Renal cortical epithelial cell (primary cell): ENCODE measurements at places on chromosomes 16 and 17.
A peak's percentile ranks its signal among the peaks of the same experiment; 100 is the strongest.

- no peak for DNase-seq
Measured at GRCh38 chr16:83732536-83732935, 75.2 kb upstream of the HSBP1 start.

GRCh38 chr17:46061435-46061834, 62.4 kb downstream of the STH start:
- peak; percentile 39 for DNase-seq

DNA sequence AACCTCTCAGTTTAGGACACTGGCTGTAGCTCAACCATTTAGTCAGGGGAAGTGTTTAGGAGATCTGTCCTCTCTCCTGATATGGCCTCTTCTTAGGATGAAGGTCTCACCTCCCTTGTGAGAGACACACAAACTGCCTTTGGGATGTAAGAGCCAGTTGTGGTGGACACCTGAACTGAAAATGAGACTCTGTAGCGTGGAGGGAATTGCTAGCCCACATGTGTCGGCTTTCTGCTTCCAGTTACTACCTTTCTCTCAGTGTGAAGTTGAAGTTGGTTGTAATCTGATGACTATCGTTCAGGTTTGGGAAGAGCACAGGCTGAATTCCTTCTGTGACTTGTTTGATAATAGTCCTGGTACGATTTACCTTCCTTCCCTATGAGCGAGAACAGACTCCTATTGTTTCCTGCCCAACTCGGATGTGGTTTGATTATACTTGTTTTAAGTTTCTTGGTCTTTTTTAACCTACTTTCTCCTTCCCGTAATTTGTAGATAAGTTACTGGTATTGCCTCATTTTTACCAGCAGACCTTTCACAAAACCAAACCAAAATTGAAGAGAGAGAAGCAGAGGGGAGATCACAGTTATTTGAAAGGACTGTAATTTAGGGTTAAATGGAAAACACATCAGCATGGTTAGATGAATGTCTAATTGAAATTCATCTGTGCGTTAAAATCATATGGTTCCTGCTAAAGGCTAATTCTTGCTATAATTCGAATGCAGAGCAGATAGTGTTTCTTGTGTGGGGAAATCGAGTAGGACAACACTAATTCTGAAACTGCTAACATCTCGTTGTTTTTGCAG, 43.2 kb downstream of the CLEC16A start:
- DNase-seq = no peak

DNA sequence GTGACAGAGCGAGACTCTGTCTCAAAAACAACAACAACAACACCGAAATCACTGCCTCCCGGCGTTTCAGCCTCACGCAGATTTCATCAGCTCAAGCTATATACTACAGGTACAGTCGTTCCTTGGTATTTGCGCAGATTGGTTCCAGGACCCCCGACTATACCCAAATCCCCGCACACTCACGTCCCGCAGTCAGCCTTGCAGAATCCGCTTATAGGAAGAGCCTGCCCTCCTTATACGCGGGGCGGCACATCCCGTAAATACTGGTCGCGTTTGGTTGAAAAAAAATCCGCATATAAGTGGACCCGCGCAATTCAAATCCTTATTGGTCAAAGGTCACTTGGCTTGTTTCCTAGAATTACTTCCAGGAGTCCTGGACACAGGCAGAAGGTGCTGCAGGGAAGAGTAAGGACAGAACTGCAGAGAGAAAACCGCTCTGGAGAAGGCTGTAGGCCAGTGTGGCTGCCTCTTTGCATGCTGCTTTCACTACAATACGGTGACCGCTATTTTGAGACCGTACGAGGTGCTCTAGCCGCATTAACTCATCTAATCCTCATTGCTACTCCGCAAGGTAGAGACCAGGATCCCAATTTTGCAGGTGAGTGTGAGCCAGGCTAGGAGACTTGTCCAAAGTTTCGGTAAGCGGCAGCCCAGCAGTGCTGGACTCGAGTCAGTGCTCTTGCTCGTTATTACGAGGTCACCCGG, 718 bp downstream of the NDUFAB1 start:
- peak; percentile 19 for DNase-seq

GRCh38 chr16:85451641-85452363, 161.3 kb upstream of the GSE1 start:
- DNase-seq = no peak

DNA sequence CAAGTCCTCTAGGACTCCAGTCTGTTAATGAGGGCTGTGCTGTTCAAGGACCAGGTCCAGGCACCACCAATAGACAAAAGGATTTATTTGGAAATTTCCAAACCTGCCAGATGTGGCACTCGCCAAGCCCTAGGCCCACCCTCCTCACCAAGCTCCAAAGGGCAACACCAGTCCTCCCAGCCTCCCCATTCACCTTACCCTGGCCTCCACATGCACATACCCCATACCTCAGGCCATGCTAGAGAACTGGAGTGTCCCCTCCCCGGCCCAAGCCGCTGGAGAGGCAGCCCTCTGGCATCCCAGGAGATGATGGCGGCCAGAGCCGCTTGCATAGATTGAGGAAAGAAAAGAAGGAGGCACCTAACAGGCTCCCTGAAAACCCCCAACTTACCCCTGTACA, 4.6 kb upstream of the FTSJ3 start:
- DNase-seq = no peak

GRCh38 chr17:82808921-82809905, 30.6 kb downstream of the ZNF750 start:
- no peak for DNase-seq

- no peak for DNase-seq
Measured at GRCh38 chr17:62064791-62065563, at the start of gene MED13. MED13 (minus strand) TSS chr17:62065278; CDS start chr17:62065205, 73 bp downstream.

DNA sequence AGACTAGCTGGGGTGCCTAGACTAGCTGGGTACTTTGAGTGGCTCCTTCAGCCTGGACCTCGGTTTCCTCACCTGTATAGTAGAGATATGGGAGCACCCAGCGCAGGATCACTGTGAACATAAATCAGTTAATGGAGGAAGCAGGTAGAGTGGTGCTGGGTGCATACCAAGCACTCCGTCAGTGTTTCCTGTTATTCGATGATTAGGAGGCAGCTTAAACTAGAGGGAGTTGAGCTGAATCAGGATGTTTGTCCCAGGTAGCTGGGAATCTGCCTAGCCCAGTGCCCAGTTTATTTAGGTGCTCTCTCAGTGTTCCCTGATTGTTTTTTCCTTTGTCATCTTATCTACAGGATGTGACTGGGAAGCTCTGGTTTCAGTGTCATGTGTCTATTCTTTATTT, 8.4 kb upstream of the TMEM235 start:
- DNase-seq = no peak

- no peak for DNase-seq
Measured at GRCh38 chr16:23128056-23128455, 21.2 kb downstream of the USP31 start.

- no peak for DNase-seq
Measured at GRCh38 chr16:15732416-15732815, 82.4 kb downstream of the NDE1 start.

DNA sequence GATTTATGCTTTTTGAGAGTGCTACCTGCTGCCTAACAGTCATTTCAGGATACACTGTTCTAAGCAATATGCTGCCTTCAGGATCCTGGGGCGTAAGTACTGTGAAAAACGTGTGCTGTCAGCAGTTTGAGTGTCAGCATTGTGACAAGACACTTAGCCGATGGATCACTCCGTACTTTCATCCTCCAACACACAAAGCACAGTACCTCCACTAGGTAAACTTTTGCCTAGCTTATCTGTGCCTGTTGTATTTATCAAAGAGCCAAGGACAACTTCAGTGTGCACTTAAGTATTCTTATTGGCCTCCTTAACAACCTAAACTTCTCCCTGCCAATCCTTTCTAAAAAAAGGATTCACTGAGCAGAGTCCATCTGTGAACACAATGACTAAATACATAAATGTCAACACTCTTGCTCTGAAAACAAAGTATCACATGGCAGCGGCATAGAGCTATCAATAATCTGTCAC, 33.8 kb upstream of the PHLPP2 start:
- no peak for DNase-seq

DNA sequence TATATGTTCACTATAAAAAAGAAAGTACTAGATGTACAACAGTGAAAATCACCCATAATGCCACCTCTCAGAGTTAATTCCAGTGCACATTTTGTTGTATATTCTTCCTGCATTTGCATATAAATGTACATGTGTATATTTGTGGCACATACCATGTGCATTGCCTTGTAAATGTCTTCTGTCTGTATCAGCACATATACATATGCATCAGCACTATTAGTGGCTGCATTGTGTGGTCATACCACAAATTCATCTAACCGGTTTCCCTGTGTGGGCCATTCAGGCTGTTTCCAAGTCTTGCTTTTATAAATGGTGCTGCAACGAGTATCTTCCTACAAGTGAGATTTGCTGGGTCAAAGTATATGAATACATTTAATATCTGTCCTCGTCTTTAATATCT, 6.5 kb downstream of the KSR1 start:
- no peak for DNase-seq

DNA sequence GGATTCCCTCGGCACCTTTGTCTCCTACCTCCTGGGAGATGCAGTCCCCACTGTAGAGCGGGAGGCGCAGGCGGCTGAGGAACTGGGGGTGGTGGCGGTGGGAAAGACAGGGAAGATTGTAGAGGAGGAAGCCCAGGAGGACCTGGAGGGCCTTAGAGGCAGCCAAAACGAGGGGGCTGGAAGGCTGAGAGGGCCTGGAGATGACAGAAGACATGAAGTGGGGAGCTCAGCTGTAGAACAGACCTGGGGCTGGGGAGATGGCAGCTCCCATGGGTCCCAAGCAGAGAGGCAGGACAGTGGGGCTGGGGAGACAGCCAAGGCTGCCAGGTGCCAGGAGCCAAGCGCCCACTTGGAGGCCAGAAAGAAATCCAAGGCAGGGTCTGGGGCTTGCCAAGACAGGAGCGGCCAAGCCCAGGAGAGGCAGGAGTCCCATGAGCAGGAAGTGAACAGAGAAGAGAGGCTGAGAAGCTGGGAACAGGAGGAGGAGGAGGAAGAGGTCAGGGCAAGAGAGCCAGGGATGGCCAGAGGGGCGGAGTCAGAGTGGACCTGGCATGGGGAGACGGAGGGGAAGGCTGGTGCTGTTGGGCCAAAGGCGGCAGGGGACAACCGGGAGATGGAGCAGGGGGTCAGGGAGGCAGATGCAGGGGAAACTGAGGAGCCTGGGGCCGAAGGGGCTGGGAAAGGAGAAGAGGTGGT, 803 bp downstream of the APOBR start:
- DNase-seq = no peak

- DNase-seq = no peak
Measured at GRCh38 chr17:5897275-5897911, 172.8 kb upstream of the WSCD1 start.

DNA sequence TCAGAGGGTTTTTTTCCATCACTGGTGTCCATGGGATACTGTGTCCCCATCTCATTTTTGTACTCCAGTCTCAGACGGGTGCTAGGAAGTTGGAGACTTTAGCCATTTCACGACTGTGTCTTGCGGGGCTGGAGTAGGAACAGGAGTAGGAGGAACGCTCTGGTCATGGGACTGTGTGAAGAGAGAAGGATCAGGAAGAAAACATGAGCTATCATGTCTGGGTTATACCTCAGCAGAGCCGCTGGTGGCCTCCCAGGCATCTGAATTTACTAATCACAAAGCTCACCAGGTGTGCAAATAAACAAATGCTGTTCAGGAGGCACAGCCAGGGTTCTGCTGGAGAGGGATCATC, 225.4 kb downstream of the SEC14L1 start:
- no peak for DNase-seq

- DNase-seq = no peak
Measured at GRCh38 chr17:37714897-37715296, 30.0 kb downstream of the HNF1B start.

- DNase-seq = no peak
Measured at GRCh38 chr16:85400305-85401205, 212.6 kb upstream of the GSE1 start.

GRCh38 chr16:30096862-30097563, 1.0 kb upstream of the YPEL3 start:
- DNase-seq = no peak

DNA sequence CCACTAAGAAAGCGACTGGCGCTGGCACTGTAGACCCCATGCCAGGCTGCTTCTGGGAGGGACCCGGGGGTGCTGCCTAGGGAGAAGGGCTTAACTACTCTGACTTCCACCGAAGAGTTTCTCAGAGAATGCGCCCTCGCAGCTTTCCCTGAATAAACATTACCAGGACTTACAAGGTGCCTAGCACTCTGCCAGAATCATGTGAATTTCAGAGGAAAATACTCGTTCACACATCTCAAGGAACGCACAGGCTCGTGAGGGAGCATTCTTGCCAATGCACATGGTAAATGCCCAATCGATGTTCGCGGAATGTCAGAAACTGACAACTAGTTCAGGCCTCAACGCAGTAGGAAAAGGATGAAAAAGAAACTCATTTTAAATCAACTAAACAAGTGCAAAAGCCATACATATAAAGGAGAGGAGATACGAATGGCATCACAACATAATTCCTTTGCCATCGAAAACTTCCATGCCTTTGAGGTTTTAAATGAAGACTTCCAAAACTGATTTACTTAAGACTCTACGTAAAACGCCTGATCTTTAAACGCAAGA, 999 bp downstream of the CMC2 start:
- DNase-seq = peak; percentile 28

DNA sequence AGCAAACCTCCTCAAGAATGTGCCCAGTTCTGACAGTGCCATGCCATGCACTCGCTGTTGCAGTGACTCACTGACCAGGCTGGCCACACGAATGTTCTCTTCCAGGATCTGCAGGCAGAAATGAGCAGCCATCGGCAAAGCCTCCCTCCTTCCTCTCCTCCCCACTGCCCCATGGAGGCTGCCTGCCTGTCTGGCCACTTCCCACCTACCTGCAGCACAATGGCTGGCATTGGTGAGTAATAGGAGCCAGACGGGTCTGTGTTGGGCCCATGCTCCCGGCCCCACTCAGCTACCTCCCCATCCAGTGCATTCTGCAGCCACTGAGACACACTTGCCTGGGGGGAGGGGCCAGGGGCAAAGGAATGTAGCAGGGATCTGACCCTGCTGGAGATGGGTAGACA, 2.8 kb upstream of the MATCAP1 start:
- DNase-seq = peak; percentile 88

DNA sequence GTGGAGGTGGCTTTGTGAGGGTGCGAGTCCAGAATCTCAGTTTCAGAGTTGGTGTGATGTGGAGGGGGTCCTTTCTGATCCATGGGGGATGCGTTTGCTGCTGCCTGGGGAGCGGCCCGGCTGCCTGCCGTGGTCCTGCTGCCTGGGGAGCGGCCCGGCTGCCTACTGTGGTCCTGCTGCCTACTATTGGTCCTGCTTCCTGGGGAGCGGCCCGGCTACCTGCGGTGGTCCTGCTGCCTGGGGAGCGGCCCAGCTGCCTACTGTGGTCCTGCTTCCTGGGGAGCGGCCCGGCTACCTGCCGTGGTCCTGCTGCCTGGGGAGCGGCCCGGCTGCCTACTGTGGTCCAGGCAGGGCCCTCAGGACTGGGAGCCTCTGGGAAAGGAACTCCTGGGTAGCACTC, 61.5 kb upstream of the ZNF750 start:
- DNase-seq = no peak

GRCh38 chr17:12546983-12547382, 118.7 kb upstream of the MYOCD start:
- no peak for DNase-seq

DNA sequence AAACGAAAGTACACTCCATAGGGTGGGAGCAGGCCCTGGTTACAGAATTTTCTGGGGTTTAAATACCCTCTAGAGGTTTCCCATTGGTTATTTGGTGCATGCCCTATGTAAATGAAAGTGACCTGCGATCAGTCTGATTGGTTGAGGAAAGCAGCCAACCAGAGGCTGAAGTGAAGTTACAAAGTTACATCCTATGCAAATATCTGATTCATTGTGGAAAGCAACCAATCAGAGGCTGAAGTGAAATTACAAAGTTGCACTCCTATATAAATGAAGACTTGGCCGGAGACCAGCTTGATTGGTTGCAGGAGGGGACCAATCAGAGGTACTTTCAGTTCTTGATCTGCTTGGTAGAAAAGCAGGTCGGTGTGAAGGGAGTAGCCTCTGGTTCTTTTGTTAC, 24.4 kb downstream of the NAA60 start:
- peak; percentile 55 for DNase-seq
